Heart left ventricle (tissue), 16 donors: ENCODE measurements at places on chromosomes 2 and 18. TPM values are rescaled to one million over a fixed set of nuclear protein-coding genes. Genes with fewer than 3 reads are reported as not detected.

CABYR gene
- polyA plus RNA-seq: 0.61 TPM

- no peak for DNase-seq
Observed at GRCh38 chr2:142786918-142787702, 90.4 kb upstream of the KYNU start.

GRCh38 chr2:1543776-1544477, 130.7 kb downstream of the TPO start:
- DNase-seq: no peak

- DNase-seq: no peak
Observed at GRCh38 chr2:223047260-223047761, 4.7 kb upstream of the KCNE4 start.
